ENCODE measurements at places on chromosomes 1 and 21.

- no peak for DNase-seq
Observed at GRCh38 chr21:26800001-26800400, 45.2 kb downstream of the ADAMTS1 start.

GRCh38 chr1:19690342-19690741 is 25.7 kb downstream of the HTR6 start:
- DNase-seq = no peak

DNA sequence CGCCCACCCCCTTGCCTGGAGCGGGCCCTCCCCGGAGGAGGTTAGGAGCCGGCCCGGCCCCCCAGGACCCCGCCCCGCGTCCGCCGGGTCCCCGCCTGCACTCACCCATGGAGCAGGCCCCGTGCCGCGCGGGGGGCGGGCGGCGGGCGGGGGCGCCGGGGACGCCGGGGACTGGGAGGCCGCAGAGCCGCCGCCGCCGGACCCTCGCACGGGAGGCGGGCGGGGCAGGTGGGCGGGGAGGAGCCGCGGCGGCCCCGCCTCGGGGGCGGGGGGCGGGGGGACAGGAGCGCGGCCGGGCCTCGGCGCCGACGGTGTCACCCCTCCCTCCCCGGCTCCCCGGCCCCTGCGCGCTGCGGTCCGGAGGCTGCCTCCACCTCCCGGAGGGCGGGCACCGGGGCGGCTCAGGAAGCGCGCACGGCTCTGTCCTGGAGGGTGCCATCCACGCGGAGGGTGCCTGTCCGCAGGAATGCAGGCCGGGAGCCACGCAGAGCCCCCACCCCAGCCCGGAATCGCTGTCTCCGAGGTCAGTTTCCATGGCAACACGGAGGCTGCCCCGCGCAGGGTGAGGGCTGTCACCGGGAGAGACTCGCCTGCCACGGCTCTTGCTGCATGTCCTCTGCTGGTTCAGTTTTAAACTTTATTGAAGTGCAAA is 5.9 kb upstream of the PLEKHG5 start:
- DNase-seq = peak; percentile 54

DNA sequence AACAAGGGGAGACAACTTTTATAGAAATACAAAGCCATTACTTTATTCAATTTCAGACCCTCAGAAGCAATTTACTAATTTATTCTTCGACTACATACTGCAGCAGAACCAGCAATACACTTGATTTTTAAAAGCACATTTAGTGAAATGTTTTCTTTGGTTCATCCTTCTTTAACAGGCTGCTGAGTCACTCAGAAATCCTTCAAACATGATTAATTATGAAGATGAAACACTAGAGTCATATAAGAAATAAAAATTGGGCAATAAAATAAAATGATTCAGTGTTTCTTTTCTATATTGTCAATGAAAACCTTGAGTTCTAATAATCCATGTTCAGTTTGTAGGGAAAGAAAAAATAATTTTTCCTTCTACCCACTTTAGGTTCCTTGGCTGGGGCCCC is 47.0 kb downstream of the CHML start:
- no peak for DNase-seq

DNA sequence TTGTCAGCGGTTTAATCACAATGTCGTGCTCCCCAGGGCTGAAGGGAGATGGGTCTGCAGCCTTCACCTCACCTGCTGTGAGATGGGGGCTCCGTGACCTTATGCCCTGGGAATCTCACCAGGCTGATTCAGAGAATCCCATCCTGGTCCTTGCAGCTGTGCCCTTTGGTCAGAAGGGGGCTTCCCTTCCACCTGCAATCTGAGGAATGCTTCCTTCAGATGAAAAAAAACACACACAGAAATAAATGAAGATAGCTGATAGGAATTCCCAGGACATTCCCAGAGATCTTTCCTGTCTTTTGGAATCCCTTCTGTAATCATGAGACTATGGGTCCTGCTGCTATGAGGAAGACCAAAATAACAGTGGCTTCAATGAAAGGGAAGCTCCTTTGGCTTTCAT is 127.0 kb upstream of the VAMP3 start:
- DNase-seq = no peak

DNA sequence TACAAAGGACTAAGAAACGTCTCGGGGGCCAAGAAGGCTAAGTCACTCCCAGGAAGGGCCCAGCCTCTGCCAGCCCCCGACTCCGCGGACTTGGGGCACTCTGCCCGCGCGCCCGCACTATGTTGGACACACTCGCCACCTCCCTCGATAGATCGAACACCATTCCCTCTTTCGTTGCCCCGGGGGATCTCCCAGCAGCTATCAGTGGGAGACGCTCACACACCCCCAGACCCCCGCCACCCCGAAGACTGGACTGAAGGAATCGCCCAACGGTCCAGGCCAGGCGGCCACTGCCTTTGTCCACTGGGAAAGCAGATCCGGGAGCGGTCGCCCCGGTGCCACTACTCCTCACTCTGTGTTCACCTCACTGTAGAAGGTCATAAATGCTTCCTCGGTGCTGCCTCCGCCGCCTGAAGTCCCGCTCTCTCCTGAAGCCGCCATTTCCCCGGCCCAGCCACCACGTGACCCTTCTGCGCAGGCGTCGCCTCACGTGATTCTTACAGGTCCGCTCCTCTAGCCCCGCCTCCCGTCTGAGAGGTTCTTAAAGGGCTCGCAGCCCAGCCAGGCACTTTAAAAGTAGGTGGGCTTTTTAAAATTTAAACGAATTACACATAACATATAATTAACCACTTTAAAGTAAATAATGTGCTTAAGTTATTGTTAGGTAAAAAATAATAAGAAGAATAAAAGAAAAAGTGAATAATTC is at the start of gene DNAJC8:
Gene DNAJC8, minus strand, starts transcription at position 472 of the 706 bp plus-strand sequence. Its CDS starts 31 bp downstream, at position 441.
- peak; percentile 87 for DNase-seq

All from stimulated activated naive CD4-positive, alpha-beta T cell (primary cell).